C1 segment of cervical spinal cord (tissue), 14 donors: ENCODE measurements at places on chromosomes 12 and 14.

DNA sequence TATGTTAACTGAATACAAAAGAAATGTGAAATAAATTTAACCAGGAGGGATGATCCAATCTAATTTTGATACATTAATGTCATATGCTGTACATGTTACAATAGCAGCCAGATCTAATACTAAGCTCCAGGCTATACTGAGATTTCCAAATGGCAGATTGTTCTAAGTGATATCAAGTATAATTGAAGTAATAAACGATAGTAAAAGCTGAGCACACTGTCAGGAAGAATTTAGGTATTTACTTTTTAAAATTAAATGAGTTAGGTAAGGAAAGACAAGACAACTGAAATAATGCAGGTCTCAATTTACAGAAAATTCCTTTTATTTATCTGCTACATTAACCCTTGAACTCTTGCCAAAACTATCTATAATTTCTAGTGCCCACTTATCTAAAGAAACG is 39.9 kb downstream of the INSM2 start:
- DNase-seq: no peak

GRCh38 chr12:29547151-29547632 is 49.7 kb upstream of the OVCH1 start:
- DNase-seq: no peak

DNA sequence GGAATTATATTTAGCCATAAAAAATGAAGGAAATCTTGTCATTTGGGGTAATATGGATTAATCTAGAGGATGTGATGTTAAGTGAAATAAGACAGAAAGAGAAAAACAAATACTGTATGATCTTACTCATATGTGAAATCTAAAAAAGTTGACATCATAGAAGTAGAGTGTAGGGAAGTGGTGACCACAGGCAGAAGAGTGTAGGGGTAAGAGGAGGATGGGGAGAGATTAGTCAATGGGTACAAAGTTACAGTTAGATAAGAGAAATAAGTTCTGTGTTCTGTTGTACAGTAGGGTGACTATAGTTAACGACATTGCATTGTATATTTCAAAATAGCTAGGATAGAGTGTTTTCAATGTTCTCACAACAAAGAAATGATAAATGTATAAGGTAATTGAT is 87.0 kb downstream of the TSHR start:
- DNase-seq: no peak

- no peak for DNase-seq
These were observed 19.4 kb downstream of the PPP2R5C start for GRCh38 chr14:101780887-101781239.

DNA sequence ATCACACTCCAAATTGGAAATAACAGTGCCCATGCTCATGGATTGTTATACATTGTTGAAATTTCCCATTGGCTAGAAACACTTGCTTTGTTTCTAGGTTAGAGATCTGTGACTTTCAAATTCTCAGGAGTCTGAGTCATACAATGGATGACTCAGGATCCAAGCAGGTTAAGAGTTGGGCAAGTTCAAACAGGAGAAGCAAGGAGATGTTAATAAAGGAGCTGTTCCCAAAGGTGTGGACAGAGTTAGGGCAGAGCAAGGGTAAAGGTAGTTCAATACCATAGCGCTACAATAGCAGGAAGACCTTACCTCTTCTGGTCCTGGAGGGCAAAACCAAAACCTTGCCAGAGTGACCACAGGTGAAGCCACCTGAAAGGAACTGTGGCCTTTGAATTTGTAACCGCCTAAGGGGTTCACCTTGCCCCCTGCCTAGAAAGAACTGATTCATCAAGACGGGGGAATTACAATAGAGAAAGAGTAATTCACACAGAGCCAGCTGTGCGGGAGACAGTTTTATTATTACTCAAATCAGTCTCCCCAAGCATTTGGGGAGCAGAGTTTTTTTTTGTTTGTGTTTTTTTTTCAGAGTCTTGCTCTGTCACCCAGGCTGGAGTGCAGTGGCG is 4.2 kb upstream of the AMN1 start:
- no peak for DNase-seq

DNA sequence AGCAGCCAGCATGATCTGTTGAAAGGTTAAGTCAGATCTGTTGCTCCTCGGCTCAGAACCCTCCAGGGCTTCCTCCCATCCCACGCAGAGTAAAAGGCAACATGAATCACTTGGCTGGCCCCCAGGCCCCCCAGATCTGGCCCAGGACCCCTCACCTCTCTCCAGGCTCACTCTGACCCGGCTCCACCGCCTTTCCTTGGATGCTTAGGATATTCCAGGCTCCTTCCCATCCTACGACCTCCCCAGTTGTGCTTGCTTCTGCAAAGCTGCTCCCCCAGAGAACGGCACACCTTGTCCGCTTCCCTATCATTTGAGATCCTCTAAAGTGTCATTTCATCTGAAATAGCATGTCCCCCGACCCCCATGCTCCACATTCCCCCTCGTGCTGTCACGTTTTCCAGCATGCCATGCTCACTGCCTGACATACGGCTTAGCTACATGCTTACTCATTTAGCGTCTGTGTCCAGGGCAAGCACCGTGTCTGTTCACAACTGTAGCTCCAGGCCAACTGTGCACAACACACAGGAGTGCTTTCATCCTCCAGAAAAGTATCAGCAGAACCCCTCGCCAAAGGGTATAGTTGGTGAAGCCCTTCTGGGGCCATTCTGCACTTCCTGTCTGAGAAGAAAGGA is 33.6 kb upstream of the BDKRB2 start:
- DNase-seq: no peak

- DNase-seq: no peak
These were observed 63.3 kb downstream of the EP400 start for GRCh38 chr12:132012919-132013568.

- no peak for DNase-seq
These were observed 82.4 kb downstream of the HECTD1 start for GRCh38 chr14:31125231-31125630.

DNA sequence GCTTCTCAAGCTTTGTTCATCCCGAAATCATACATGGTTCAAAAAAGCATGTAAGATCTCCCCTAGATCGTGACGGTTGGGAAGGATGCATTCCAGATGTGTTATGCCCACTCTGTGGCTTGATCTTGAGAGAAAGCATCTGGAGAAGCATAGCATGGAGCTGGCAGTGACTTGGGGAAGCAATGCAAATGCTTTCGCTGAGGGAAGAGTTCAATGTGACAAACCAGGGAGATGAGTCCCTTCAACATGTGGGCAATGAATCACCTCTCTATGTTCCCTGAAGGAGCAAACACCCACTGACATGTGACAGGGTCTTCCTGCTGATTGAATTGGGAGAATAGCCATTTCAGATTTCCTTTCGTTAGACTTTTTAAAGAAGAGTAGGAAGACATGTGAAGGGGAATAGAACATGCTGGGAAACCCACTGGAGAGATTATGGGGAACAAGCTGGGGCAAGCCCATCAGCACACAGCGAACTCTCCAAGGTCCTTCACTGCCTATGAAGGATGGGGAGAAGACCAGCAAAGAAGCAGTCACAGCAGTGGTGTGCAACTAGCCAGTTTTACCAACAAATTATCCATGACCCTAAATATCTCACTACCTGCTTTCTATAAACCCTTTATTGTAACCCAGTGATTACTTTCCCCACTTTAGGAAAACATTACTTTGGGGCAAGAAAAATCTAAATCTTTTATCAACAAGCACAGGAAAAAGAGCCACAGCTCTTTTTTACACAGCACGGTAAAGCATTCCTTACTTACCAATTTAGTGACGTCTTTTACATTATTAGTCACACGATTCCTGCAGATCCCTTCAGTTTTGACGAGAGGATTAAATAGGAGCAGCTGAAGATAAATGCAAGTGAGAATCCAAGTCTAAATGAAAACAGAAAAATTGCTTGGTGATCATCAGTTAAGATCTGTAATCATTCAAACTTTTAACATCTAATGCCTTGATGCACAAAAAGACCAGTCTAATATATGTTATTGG is 35.0 kb downstream of the KITLG start:
- no peak for DNase-seq

DNA sequence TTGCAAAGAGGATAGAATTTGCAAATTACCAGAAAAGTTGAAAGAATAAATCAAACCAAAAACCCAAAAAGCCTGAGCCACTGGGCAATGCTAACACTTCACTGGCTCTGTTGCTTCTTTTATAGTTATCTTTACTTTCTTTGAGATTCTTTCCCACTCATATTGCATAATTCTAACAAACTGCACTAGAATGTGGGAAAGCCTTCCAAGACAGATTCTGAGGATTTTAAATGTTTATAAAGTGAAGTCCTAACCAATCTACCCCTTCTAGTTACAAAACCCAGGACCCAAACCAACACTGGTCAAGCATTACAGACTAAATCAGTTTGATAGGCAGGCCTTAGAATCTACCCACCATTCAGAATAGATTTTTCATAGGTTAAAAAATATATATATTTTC is 150.9 kb downstream of the MED13L start:
- DNase-seq: no peak

DNA sequence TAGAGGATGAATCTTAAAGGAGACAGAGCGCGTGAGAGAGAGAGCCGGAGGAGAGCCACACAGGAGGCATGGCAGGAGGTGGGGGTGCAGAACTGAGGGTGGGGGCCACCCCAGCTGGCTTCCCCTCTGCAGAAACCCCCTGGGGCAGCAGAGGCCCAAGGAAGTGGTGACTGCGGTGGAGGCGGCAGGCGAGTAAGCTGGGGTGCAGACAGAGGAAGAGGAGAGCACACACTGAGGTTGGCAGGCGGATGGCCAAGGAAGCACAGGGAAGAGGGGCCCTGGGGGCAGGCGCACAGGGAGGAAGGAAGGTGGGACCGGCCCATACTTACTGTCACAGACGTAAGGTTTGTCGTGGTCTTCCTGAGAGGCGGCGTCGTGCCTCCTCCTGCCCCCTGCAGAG is 179.8 kb downstream of the DPF3 start:
- DNase-seq: no peak

- peak; percentile 70 for DNase-seq
These were observed 17.4 kb downstream of the FOXN4 start for GRCh38 chr12:109291521-109292341.

GRCh38 chr12:75951399-75952278 is 79.9 kb downstream of the PHLDA1 start:
- DNase-seq: no peak

DNA sequence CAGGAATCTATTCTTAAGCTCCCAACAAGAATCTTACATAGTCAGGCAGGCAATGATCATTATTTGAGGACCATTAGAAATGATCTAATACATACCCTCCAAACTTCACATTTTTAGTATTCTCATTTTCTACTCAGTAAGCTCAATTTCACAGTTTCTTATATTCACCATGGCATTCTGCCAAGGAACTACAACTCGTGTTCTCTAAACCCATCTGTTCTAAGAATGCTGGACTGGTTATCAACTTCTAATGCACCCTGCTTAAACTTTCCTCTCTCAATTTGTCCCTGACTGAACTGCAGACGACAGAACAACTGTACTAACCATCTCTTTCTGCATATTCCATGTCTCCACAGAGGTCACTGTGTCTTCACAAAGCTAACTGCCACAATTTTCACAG is 58.6 kb downstream of the GXYLT1 start:
- no peak for DNase-seq

DNA sequence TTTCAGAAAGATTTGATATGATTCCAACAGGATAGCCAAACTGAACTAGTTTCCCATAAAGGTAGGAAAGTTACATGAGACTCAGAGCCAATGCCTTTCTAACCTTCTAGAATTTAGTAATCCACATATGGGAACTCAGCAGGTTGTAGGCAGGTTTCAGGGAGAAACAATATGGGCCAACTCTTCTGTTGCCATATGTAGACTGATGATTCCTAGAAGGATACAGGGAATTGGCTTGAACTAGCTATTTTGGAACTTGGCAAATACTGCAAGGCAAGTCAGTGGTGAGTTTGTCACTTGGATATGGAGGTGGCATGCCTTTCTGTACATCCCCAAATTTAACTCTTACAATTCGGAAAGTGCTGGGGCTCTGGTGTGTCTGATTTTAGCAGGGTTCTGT is 15.5 kb downstream of the SUDS3 start:
- no peak for DNase-seq

- DNase-seq: no peak
These were observed 350.4 kb downstream of the TRHDE start for GRCh38 chr12:72622556-72622955.

DNA sequence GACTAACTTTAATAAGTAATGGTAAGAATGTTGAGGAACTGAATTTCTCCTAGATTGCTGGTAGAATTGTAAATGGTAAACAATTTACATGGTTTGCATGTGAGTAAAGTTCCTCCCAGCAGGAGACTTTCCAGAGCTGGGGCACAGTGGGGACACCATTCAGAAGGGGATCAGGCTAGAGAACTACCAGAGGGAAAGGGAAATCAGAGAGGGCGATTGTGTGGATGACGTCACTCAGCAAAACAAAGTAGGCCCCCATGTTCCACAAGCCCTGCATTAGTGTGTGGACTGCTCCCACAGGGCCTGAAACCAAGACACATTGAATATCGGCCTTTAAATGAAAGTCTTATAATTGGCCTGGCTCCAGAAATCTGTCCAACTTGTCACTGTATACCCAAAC is 9.5 kb downstream of the RNASE11 start:
- DNase-seq: no peak

- no peak for DNase-seq
These were observed 11.8 kb upstream of the OR6S1 start for GRCh38 chr14:20652996-20653975.

DNA sequence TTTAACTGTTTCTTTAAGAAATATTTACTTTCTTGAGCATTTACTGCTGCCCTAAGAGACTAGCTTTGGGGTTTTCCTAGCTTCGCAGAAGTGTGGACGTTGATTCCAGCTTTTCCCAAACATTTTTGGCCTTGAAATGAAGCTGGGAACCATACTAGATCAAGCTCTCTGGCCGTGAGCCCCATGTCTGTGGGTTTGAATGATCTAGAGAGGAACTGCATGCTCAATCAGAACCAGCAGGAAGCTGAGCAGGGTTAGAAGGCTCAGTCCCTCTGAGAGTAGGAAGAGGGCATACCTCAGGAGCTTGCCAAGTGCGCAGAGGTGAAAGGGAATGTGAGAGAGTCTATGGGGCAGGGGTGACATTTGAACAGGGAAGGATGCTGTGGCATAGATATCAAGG is 292.1 kb downstream of the CACNA1C start:
- DNase-seq: no peak

DNA sequence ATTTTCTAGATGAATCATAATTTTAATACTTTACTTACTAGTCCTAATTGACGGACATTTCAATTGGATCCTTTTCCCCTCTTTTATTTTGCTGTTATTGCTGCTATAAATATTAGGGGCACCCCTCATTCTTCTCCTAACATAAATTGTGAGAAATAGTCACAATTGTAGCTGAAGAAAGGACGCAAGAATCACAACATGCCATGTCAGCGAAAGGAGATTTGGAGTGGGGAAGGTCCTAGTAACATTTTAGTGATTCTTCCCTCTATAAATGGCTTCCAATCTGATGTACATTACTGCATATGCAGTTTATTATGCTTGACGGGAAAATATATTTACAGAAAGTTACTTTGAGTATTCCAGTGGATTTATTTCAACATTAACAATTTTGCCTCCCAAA is 7.7 kb upstream of the PLEKHH1 start:
- DNase-seq: no peak

GRCh38 chr14:33163109-33163508 is 224.4 kb downstream of the NPAS3 start:
- no peak for DNase-seq
